ENCODE measurements at places on chromosomes 12 and 14.

- no peak for DNase-seq
These were observed 63.4 kb upstream of the PPP4R3A start for GRCh38 chr14:91573528-91573893.

DNA sequence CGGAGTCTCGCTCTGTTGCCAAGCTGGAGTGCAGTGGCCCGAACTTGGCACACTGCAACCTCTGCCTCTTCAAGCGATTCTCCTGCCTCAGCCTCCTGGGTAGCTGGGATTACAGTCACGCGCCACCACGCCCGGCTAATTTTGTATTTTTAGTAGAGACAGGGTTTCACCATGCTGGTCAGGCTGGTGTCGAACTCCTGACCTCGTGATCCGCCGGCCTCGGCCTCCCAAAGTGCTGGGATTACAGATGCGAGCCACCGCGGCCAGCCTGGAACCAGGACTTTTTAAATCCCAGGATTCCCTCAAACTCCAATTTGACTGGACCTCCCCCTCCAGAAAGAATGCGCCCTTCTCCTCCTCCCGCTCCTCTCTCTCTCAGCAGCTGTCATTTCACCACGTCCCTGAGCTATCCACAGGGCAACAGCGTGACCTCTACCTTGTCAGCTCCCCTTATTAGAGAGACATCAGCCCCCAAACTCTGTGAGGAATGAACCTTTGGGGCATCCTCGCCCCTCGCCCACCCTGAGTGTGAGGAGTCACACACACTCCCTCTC lies 2.0 kb downstream of the ESYT1 start:
- DNase-seq = no peak

GRCh38 chr12:46609674-46610073 lies 216.1 kb downstream of the SLC38A4 start:
- no peak for DNase-seq

DNA sequence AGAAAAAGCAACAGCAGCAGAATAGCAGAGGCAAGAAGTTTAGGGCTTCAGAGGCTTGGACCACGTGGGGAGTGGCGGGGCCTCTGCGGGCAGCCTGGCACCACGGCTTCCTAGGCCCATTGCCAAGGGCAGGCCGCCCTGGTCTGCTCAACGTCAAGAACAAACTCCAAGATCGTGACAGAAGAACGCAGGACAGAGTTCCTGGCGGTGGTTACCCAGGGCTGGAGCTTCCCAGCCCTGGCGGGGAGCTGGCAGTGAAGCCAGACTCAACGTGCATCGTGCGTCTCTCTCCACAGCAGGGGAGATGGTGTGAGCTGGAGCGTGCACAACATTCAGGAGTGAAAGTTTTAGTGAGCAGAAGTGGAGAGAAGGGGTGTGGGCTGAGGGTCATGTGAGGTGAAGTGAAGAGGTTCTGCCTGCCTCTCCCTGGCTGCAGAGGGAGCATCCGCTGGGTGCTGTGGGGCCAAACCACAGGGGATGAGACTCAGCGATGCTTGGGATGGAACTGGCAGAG lies 13.9 kb upstream of the CACNA2D4 start:
- peak; percentile 16 for DNase-seq

GRCh38 chr14:75369506-75369905 lies 58.3 kb upstream of the JDP2 start:
- no peak for DNase-seq

DNA sequence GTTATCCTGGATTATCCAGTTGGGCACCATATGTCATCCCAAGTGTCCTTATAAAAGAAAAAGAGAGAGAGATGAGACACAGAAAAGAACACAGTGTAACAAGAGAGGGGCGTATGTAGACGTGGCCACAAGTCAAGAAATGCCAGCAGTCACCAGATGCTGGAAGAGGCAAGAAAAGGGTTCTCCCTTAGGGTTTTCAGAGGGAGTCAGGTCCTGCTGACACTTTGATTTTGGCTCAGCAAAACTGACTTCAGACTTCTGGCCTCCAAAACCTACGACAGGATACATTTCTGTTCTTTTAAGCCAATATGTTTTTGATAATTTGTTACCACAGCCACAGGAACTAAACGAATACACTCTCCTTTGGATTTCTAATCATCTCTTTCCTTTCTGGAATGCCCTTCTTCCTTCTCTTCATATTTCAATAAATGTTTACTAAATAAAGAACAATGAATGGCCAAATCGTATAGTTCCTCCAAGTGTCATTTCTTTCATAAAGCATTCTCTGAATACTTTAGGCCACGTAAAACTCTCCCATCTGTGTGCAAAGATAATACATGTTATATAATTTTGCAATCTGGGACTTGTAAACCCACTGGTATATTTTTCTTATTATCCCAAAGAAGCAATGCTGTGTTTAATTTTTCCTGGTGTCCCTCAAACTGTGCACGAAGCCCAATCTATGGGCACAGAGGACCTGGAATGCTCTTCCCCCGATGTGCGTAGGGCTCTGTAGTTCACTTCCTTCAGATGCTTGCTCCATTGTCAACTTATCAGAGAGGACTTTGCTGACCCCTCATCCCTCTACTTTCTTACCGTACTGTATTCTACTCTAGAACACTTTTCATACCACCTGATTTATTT lies 303.6 kb downstream of the CEP128 start:
- DNase-seq = no peak

DNA sequence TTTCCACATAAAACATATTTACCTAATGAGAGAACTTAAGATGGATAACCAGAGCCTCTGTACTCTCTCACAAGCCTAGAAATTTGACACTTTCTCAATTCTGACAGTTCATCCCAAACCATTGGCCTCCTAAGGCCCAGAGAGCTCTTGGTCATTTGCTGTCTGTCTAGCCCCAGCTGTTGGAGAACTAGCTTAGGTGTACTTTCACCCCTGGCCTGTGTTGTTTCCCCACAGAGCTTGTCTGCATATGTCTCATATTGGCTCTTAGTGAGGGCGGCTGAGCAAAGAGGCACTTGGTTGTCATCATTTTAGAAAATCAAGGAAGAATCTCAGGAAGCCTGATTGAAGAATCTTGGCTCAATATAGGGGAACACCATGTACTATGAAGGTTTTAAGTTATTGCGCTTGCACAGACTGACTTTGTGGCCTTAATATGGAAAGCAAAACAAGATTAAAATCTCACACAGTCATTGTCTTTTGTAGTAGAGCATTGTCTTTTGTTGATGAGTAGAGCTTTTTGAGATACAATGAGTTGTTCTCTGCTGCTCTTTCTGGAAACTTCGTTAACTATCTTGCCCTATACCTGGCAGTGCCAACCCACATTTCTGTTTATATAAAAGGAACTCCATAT lies 324.6 kb downstream of the RAD51B start:
- DNase-seq = no peak

- DNase-seq = peak; percentile 11
These were observed 691.8 kb downstream of the BCL11B start for GRCh38 chr14:98580131-98580678.

DNA sequence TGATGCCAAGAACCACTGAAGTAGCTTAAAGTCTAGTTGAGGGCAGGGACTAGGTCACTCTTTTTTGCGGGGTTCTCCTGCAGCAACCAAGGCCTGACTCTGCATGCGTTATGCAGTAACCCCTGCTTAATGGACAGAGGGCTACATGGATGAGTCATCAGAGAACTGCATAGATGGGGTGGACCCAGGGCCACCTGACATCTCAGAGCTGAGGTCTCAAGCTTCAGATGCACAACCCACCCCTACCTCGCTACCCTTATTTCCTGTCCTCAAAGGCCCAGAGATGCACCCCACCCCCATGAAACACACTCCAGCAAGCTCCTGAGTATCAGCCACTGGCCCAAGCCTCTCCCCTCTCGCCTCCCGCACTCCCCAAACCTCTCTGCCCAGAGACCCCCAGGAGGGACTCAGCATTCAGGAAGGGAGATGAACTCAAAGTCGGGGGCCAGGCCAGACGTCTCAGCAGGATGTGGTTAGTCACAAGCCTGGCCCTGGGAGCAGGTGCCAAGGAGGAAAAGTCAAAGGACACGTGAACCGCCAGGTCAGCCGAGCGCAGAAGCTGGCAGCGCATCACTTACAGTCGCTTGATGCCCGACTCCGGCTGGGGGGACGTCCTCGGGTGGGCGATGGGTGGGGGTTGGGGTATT lies 25.8 kb downstream of the SNRNP35 start:
- peak; percentile 16 for DNase-seq

Measured in GM12865 (cell line).